Stimulated activated CD8-positive, alpha-beta memory T cell treated with anti-CD3 and anti-CD28 coated beads, Interleukin-4, amount 100 ng/mL, for 4 hours (primary cell): ENCODE measurements at places on chromosomes 4 and X.

DNA sequence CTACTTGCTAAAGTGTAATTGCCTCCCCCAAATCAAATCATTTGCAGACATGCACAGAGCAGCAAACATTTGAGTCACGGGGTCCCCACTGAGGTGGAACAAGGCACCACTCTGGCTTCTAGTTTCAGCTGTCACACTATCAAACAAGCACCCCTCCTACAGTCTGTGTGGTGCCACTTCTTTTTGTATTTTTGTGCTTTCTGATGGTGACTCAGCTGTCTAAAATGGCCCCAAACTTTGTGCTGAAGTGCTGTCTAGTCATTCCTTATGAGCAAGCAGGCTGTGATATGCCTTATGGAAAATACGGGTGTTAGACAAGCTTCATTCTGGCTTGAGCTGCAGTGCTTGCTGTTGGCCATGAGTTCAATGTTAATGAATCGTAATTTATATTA is 15.4 kb downstream of the IGFBP7 start:
- no peak for DNase-seq

DNA sequence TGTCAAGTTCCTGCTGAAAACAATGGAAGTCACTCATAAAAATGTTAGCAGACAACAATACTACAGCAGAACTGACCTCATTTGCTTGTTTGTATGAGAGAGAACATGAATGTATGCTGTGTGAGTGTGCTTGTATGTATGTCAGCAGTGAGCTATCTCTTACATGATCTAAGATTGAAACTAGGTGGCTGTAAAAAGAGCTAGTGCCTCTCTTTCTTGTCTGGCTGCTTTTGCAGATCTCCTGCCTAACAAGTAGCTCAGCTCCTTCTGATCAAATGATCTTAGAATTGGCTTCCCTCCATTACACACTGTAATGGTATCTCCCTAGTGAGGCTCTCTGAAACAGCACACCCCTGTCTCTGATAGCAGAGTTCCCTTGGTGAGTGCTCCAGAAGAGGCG is 20.7 kb downstream of the PAK3 start:
- no peak for DNase-seq

- no peak for DNase-seq
Measured at GRCh38 chr4:101066626-101067170, 280.6 kb downstream of the PPP3CA start.

DNA sequence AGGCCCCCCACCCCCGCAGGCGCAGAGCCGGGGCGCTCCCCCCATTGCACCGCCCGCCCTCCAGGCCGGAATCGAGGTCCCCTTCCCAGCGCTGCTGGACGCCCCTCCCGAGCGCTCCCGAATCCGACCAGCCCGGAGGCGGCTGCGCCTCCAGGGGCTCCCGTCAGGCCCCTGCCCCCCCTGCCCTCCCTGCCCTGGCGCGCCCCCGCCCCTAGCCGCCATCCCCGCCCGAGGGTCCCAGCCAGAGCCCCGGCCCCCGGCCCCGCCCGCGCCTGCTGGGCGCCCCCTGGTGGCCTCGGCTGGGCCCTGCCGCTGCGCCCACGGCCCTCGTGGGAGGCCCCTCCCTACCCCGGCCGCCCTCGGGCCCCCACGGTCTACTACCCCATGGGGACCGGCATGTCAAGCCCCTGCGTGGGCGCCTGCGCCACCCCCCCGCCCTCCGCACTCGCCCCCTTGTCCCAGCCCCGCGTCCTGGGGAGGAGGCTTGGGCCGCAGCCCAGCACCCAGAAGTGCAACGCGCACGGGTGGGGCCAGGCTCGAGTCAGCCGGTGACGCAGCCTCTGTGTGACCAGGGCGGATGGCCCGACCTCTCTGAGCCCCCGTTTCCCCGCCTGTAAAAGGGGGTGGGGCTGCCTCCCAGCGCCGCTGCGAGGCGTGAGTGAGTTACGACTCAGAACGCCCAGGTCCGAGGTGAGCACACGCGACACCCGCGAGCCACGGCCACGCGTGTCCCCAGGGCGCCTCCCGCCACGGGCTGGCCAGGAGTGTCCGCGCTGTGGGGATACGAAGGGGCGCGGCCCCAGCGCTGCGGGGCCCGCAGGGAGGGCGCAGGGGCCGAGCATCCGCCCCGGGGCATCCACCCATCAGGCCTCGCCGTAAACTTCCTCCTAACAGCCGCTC is 104.9 kb downstream of the FAM53A start:
- peak; percentile 56 for DNase-seq

GRCh38 chrX:149962859-149963757 is 24.8 kb upstream of the EOLA2 start:
- no peak for DNase-seq
